Panc1 (cell line): ENCODE measurements at places on chromosomes 12 and 14.

DNA sequence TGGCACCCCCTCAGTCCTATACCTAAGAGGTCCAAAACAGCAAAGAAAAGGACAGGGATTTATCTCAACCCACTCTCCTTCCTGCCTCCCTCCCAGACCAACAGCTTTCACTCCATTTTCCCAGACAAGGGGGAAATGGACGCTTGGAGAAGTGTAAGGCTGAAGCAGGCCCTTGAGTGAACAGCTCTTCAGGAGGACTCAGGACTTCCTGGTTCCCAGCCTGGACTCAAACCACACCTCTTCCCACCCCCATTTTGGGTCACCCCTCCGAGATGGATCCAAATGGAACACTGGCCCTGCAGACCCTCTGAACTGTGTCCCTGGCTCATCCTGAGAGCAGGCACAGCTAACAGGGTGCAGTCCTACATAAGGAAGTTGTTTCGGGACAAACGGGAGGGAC, 2.7 kb downstream of the KMT2D start:
- H3K36me3 ChIP-seq, result peaks cover 5% of the 10 kb centered on the region; the same call in 1 of the 2 replicates
- peak overlapping the region; percentile 84 for H3K27ac ChIP-seq
- H3K4me3 ChIP-seq, result peak overlapping the region; percentile 97
- H3K4me1 ChIP-seq, result peaks cover 32% of the 10 kb centered on the region
- no peaks in the 10 kb centered on the region for H3K27me3 ChIP-seq
- DNase-seq, result no peak

GRCh38 chr14:55800156-55800785, 220.3 kb downstream of the KTN1 start:
- no peak for DNase-seq
- no peak overlapping the region for H3K27ac ChIP-seq
- no peaks in the 10 kb centered on the region for H3K36me3 ChIP-seq
- H3K4me1 ChIP-seq, result 0 out of 2 replicates have a peak, but pooled peaks cover 2% of the 10 kb centered on the region

- no peak overlapping the region for H3K4me3 ChIP-seq
- H3K27ac ChIP-seq, result no peak overlapping the region
- no peaks in the 10 kb centered on the region for H3K36me3 ChIP-seq
- H3K27me3 ChIP-seq, result no peaks in the 10 kb centered on the region
- DNase-seq, result no peak
- H3K4me1 ChIP-seq, result no peaks in the 10 kb centered on the region
These were observed 29.1 kb upstream of the SOS2 start for GRCh38 chr14:50260511-50260910.

DNA sequence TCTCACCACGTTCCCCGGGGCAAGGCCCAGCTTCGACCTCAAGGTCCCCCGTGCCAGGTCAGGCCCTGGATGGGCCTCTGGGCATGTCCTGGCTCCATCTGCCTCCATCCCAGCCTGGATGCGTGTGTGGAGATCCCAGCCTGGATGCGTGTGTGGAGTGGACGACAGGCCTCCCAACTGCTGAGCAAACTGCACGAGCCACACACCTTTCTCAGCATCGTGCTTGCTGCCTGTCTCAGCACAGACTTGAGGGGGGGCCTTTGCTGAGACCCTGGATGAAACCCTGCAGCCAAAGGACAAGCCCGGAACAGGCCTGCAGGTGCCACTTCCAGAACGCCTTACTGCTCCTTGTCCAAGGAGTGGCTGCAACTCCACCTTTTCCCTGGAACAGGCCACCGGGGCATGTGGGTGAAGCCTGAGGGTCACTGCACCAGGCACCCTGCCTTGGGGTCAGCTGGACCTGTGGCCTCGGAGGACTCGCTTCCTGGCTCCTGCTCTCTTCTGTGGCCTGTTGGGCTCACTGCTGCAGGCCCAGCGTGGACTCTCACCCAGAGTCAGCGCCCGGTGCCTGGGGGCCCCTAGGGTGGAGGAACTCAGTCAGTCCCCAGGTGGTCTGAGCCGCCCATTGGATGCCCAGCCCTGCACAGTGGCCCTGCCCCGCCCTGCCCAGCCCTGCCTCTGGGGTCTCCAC, 176.0 kb downstream of the KIF26A start:
- H3K36me3 ChIP-seq, result no peaks in the 10 kb centered on the region
- no peak overlapping the region for H3K4me3 ChIP-seq
- H3K4me1 ChIP-seq, result no peaks in the 10 kb centered on the region
- no peak overlapping the region for H3K27ac ChIP-seq
